ENCODE measurements at places on chromosomes 5 and 9.

DNA sequence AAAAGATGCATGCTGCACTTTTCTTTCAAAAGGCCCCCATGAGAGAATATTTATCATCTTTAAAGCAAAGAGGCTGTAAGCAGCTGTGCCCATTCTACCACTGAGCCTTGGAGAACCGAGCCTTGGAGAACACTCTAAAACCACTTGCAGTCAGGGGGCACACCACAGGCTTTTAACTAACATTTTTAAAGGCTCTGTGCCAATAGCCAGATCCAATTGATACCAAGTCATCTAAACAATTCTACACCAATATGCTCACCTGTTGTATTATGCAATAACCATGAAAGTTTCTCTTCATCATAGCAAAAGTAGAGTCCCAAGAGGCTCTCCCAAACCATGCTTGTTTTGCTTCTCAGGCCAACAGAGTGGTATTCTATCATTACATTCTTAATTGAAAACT, 1090.5 kb upstream of the SEMA6A start:
- DNase-seq: no peak

DNA sequence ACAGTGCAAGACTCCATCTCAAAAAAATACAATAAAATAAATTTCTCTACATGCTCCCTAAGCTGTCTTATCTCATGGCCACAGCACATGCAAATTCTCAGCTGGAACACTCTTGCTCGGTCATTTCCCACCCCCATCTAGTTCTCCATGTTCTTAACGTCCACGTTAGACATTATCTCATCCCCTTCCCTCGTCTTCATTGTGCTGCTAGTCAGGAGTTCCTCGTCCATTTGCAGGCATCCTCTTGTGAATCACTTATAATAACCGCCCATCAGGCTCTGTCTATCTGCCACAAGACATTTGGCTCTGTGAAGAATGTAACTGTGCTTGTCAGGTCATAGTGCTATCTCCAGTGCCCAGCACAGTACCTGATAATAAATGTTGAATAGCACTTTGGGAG, 32.9 kb upstream of the GOLGA1 start:
- no peak for DNase-seq

DNA sequence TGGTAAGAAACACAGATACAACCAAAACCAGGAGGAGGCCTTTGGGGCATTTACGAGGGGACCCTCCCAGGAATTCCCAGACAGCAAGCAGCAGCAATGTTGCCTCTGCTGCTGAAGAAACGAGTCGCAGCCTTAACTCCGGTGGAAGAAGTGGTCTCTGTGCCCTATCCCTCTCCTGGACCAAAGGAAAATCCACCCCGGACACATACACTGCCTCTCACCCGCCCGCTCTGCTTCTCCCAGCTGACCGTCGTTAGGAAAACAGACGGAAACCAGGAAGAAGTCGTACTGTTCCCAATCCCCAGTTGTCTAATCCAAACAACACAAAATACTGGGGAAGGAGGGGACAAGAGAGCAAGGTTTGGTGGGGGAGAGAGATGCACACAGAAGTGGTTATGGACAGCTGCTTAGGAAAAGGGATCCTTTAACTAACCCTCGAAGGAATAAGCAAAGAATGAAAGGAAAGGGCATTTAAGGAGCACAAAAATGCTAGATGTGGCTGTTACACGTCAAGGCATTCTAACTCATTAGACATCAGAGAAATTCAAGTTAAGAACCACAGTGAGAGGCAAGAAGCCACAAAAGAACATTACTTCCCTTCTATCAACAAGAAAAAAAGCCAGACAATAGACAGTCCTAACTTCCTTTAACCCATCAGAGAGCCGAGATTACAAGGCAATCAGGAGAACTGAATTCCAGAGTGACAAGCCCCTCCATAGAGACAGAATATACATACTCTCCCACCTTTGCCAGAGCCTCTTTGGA, 71.9 kb downstream of the ACTL7B start:
- DNase-seq: no peak

- DNase-seq: no peak
Measured at GRCh38 chr5:22521521-22521920, 331.6 kb downstream of the CDH12 start.

GRCh38 chr5:58259685-58260152, 200.2 kb downstream of the PLK2 start:
- no peak for DNase-seq

DNA sequence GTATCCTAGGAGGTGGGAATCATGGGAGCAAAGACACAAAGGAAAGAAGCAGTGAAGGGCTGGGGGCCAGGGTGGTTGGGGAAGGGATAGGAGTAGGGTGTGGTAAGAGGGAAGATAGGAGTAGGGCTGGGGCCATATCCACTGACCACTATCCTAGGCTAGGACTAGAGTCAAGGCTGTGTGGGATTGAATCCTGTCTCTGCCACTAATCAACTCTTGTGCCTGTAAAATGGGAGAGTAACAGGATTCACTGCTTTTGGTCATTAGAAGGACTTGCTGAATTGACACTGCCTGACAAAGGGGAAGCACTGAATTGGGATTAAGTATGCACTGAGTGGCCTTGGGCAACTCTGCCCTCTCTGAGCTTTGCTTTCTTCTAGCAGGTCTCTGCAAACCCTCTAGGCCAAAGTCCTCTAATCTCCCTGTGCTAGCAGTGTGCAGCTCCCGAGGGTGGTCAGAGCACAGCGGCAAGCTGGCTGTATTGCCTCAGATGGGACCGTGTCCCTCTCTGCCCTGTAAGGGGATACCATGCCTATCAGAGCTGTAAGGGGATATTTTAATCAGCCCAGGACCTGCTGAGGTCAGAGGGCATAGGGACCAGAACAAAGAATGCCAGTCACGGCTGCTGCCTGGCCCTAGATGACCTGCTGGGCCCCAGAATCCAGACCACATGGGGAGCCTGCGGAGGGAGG, 12.4 kb upstream of the DAB2IP start:
- DNase-seq: no peak

DNA sequence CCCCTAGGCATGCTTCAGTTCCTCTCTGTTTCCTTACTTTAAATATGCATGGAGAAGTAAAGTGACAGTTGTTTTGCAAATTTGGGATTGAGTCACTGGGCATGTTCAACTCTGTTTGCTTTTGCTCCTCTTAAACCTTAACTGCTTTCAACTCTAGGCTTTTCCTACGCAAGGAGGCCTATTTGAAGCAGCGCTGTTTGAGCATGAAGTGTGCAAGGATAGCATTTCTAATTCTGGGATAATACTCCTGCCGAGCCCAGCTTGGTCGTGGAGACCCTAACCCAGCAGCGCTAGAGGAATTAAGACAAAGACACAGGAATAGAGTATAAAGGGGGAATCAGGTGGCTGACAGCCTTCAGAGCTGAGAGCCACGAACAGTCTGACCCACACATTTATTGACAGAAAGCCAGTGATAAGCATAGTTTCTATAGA, 803.4 kb upstream of the CDH10 start:
- no peak for DNase-seq

Measured in stimulated activated CD8-positive, alpha-beta memory T cell treated with anti-CD3 and anti-CD28 coated beads, Interleukin-15, amount 100 ng/mL, for 24 hours (primary cell).